Keratinocyte (primary cell): ENCODE measurements at places on chromosomes 6 and 20.

DNA sequence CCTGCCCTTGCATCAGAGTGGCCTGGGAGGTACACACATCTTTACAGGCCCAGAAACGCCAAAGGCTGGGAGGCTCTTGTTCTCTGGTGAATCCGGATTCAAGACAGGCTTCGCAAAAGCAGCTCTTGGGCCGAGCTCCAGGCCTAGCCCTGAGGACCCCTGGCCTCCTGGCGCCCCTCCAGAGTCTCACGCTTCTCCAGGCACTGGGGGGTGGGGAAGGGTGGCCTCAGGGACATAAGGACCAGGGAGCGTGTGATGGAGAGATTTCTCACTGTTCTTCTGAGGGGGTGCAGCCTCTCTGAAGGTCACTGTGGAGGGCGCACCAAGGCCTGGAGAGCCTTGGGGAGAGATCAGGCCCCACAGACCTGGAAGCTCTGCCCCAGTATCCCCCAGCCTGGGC is 349.2 kb downstream of the ZFAND3 start:
- DNase-seq, result no peak

DNA sequence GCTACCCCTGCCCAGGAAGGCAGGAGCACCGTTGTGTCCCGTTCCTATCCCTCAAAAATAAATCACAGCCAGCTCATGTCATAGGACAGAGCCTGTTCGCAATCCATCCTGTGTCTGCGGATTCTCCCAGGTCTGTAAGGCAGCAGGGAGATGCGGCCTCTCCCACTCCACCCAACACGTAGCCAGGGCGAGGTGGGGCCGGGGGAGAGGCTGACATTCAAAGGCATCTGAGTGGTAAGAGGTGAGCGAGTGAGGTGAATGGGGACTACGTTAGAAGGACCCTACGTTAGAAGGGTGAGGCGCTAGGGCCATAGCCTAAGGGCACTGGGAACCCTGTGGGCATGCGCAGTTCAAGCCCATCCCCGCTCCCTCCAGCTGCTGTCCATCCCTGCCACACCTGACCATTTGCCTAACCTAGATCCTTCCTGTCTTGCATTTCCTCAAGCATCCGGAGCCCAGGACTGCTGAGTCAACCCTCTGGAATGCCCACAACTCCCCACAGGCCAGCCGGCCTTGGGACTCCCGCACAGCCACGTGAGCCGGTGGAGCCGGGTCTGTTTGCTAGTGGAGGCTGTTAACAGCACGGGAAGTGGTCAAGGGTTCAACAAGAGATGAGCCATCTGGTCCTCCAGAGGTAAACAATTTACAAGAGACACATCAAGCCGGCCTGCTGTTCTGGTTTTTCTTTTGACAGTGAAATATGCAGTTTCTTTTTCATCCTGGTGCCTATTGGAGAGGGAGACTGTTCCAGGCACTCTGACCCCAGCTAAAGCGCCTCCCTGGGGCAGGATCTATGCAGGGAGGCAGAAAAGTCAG is 45.9 kb downstream of the RIPOR3 start:
- DNase-seq, result peak; percentile 94

- no peak for DNase-seq
Measured at GRCh38 chr20:9597547-9597946, 83.2 kb downstream of the LAMP5 start.

GRCh38 chr6:90179190-90180169 is 117.2 kb downstream of the BACH2 start:
- no peak for DNase-seq

DNA sequence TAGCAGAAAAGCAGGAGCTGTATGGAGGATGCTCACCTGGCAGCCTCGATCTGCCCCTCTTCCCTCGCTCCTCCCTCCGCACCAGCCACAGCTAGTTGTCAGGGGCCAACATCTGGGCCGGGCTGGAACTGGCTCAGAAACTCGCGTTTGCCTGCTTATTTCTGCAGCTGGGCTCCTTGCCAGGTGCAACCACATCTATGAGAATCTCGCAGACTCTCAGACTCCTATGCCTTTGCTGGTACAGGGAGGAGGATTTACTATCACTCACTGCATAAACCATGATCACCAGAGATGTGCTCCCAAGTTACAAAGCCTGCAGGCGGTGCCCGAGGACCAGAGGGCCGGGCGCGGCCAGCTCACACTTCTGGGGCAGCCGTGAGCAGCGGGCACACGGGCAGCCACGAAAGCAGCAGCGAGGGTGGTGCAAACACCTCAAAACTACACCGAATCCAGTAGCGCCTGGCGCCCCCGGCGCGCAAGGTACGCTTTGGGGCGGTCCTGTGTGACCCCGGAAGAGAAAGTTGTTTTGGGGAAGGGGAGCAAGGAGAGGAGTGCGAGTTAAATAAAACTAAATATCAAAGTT is 577 bp upstream of the LRRC1 start:
- DNase-seq, result no peak

- no peak for DNase-seq
Measured at GRCh38 chr6:159395609-159396008, 226.4 kb downstream of the FNDC1 start.

DNA sequence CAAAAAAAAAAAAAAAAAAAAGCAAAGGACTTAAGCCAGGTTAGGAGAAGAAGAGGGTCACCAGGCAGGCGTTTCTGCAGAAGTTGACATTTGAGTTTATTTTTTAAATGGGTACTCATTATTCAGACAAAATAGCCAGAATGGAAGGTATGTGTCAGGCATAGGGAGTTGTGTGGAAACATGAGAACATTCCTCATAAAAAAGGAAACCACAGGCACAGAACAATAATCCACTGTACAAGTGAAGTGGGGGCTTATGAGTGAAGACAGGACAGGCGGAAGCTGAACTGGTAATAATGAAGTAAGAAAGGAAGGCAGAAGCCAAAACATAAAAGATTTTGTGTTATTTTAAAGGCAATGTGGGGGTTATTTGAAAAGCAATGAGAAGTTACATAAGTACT is 104.6 kb downstream of the EPB41L2 start:
- DNase-seq, result no peak

DNA sequence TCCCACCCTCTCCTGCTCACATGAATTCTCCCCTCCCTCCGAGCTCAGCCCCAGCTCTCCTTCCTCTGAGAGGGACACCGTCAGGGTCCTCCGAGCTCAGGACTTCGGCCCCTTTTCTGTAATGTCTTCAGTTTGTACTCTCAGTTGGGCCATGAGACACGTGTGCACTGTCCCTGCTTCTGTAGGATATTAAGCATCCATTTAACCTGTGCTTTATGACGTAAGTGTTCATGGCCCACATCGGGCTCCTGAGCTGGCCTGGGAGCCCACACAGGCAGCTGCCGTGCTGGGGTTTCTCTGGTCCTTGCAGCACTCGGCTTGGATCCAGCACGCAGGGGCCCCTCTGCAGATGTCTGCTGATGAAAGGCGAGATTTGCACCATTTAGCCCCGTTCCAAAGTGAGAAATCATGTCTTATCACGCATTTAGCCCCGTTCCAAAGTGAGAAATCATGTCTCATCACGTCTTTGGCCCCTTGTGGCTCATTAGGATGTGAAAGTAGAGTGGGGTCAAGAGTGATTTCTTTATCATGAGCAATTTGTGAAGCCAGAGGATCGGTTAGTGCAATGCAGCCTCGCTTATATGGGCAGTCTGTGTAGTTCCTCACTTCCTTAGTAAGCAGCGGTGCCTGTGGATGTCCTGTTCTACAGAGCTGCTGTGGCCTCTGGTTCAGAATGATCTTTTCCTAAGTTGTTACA is 25.3 kb downstream of the DUSP22 start:
- DNase-seq, result no peak

DNA sequence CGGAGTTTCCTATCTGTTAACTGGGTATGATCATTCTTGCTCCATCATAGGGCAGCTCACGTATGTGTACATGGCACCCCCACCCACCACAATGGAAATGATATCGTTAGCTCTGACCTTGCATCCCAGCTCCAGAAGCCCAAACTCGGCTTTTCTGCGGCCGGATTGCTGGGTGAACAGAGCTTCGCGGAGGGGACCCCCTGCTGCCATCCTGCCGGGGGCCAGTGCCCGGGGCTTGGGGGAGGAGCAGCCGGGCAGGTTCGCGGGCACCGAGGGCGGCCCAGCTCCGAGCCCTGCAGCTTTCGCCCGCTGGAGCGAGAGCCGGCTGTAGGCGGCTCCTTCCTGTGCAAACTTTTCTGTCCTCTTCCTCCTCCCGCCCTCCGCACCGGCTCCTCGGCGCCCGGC is 24.9 kb upstream of the FUCA2 start:
- DNase-seq, result no peak

- DNase-seq, result no peak
Measured at GRCh38 chr6:152794696-152795095, 44.1 kb downstream of the VIP start.

DNA sequence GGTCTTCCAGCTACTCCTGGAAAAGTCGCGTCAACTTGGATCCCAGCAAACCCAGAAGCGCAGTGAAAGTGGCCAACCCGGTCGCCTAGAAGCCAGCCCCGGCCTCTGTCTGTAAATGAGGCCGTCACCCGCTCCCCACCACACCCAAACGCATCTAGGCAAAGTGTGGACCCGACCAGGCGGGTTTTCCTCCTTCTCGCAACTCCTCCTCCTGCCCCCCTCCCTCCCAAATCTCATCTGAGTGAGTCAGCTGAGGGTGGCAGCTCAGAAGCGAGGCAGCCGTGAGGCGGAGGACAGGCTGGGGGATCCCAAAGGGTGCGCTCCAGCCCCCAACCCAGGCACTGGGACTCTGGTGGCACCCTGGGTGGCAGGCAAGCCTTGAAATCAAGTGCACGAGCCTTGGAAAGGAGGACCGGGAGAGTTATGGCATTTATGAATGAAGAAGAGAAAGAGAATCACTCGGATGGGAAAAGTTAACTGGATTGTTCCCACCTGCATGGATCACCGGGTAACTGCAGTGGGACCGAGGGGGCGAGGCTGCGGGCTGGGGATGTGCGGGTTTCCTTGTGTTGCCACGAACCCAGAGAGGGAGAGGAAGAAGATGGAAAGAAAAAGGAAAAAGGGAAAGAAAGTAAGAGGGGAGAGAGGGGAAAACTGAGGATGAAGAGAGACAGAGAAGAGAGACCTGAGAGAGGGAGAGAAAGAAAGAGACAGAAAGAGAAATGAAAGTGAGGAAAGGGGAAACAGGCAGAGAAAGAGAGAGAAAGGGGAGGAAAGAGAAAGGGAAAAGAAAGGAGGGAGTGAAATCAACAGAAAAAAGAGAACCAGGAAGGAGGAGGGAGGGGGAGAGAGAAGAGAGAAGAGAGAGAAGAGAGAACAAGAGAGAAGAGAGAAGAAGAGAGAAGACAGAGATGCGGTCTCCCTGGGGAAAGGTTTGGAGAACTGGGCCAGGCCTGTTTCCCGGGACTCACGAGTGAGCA is at the start of gene APCDD1L:
APCDD1L (minus strand) TSS at position 167 of the 980 bp plus-strand sequence. CDS start 692 bp downstream, outside the sequence.
- DNase-seq, result no peak

DNA sequence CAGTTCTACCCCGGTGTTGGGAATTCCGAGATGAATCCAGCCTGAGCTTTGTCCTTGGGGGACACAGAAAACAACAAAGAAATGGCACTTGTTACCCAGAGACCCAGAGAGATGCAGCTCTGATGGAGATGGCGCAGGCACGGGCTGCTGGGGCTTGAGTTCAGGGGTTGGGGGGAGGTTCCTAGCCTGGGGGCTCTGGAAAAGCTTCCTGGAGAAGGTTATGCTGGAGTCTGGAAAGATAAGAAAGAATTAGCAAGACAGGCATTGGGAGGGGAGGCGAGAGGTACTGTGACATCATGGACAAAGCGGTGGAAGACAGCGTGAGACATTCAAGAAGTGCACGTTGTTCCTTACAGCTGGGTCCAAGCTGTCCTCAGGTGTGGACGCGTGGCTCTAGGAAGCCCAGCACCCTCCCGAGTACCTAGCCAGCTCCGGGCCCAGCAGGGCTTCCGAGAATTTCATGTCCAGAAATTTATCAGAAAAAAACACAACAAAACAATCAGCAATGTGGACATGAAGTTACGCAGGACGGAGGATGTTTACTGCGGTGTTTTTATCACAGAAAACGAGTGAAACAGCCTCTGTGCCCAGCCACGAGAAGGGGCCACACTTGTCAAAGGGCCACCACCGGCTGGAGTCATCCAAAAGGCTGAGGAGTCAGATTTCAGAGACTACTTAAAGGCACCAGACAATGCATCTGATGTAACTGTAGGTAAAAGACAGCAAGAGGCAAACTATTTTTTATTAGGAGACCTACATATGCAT is 39.5 kb downstream of the C20orf203 start:
- no peak for DNase-seq

- DNase-seq, result no peak
Measured at GRCh38 chr6:92757925-92758324, 661.4 kb downstream of the EPHA7 start.

DNA sequence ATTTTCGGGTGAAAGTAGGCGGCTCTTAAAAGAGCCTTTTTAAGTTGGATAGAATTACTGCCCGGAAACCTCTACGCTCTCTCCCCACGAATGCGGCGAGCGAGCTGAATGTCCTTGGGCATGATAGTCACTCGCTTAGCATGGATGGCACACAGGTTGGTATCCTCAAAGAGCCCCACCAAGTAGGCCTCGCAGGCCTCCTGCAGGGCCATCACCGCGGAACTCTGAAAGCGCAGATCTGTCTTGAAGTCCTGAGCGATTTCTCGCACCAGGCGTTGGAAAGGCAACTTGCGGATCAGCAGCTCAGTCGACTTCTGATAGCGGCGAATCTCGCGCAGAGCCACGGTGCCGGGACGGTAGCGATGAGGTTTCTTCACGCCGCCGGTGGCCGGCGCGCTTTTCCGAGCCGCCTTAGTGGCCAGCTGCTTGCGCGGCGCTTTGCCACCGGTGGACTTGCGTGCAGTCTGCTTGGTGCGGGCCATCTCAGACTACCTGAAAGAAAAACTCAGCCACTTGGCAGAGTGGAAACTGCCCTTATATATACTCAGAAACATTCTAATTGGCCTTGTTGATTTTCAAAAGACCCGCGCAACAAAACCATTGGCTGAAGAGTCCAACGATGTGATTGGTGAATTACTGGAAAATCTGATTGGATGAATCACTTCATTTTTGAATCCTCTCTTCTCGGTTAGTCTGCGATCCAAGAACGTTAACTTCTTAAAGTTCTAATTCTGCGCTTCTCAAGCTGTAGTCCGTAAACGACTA is 93.9 kb upstream of the BTN3A2 start:
- no peak for DNase-seq

DNA sequence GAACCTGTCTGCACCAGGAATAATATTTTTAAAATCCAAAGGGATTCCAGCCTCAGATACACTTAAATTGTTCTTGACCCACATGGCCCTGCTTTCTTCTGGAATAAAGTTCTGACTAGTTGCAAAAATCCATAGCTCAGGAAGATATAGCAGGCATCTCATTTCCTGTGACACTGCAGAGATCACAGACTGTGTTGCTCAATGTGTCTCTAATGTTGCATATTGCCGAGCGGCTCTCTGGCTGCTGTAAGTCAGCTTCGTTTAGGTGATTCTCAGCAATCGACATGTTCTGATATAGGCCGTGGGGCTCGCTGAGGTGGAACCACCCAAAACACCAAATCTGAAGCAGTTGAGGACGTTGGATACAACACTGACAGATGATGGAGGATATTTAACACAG is 498.3 kb upstream of the AGPAT4 start:
- no peak for DNase-seq

- DNase-seq, result no peak
Measured at GRCh38 chr6:149897015-149897697, 757 bp downstream of the RAET1E start.

DNA sequence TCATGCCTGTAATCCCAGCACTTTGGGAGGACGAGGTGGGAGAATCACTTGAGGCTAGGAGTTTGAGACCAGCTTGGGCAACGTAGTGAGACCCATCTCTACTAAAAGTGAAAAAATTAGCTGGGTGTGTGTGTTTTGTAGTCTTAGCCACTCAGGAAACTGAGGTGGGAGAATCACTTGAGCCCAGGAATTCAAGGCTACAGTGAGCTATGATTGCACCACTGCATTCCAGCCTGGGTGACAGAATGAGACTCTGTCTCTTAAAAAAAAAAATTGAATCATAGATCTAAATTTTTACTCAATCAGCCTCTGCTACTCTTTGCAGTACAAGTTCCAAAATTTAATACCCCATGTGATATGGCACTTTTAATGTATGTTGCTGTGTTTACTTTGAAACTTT is 121.6 kb downstream of the ARMC2 start:
- DNase-seq, result no peak
